ENCODE measurements at places on chromosomes 2 and 18.

DNA sequence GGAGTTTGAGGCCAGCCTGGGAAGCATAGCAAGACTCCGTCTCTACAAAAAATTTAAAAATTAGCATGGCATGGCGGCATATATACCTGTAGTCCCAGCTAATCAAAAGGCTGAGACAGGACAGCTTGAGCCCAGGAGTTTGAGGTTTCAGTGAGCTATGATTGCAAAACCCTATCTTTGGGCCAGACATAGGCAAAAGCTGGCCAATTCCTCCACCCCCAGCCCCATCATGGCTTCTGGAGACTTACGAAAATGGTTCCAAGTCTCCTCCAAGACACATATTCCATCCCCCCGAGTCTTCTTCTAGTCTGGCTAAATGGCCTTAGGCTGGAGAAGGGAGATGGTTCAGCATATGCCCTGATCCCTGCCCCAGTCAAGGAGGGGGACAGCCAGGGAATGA, 172.8 kb upstream of the HAAO start:
- DNase-seq, result no peak

- no peak for DNase-seq
Observed at GRCh38 chr2:233228376-233228775, 23.1 kb upstream of the ATG16L1 start.

- no peak for DNase-seq
Observed at GRCh38 chr2:203401-203800, 60.4 kb downstream of the SH3YL1 start.

DNA sequence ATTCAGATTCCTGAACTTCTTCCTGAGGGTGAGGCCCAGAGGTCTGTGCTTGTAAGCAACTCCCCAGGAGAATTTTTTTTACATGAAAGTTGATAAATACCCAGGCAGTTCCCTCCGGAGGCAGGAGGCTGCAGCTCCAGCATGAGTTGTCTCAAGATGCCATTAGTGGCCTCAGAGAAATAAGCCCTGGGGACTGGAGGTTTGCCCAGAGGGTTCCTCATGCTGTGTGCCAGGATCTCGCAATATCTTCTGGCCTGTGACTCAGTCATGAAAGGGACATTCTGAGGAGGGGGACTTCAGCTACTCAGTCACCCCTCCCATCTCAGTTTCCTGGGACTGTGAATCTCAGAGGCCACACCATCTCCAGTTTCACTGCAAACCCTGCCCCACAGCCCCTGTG, 49.9 kb downstream of the LYPD1 start:
- no peak for DNase-seq

DNA sequence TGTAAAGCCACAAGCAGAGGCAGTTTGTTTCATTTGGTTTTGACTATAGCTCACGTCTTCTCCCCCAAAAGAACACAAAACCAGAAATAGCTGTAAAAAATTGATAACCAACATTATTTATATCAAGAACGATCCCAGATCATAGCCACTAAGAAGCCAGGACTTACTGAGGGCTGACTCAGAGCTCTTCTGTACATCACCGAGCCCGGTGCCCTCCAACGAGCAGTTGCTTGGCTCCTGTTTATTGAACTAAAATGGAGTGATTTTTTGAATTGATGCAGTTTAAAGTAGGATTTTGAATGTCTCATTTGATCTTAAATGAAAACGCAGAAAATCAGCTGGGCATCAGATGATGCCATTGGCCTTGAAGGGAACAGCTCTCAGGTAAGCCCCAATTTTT, 343.3 kb downstream of the INSIG2 start:
- DNase-seq, result no peak

GRCh38 chr2:107218208-107218607, 332.2 kb upstream of the ST6GAL2 start:
- DNase-seq, result no peak

DNA sequence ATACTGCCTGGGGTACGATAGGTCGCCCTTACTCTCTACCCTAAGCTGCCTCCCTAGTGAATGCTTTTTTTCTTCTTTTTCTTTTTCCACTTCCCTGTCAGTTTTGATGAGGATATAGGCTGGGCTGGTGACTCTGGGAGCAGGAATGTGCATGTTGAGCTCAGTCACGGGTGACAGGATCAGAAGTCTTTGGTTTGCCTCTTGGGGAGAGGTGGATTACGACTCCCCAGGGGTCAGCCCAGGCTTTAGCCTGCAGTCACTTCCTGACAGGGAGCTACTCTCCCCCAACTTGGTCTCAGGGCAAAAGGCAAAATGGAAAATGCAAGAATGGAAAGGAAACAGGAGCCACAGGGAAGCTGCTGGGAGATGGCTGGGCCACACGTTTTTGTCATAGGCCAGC, 57.3 kb downstream of the THNSL2 start:
- no peak for DNase-seq

- DNase-seq, result no peak
Observed at GRCh38 chr2:145380436-145381017, 860.6 kb upstream of the ZEB2 start.

DNA sequence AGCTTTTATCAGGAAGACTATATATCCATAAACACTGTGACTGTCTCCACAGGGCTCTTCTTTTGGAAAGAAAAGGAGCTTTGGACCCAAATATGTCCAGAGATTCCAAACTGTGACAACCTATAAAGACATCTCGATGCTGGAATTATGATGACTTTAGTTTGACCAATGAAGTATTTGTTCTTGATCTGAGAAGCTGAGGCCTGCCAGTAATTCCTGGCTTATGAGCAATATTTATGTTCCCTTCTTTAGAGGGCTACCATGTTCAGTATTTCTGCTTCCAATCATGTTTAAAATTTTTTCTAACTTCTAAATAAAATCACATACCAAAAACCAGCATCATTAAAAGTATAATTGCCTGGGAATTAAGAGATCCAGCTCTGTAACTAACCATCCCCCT, 41.1 kb downstream of the FEZ2 start:
- no peak for DNase-seq

- no peak for DNase-seq
Observed at GRCh38 chr18:26504831-26505230, 43.5 kb downstream of the KCTD1 start.

GRCh38 chr2:114450639-114451038, 8.2 kb downstream of the DPP10 start:
- no peak for DNase-seq

DNA sequence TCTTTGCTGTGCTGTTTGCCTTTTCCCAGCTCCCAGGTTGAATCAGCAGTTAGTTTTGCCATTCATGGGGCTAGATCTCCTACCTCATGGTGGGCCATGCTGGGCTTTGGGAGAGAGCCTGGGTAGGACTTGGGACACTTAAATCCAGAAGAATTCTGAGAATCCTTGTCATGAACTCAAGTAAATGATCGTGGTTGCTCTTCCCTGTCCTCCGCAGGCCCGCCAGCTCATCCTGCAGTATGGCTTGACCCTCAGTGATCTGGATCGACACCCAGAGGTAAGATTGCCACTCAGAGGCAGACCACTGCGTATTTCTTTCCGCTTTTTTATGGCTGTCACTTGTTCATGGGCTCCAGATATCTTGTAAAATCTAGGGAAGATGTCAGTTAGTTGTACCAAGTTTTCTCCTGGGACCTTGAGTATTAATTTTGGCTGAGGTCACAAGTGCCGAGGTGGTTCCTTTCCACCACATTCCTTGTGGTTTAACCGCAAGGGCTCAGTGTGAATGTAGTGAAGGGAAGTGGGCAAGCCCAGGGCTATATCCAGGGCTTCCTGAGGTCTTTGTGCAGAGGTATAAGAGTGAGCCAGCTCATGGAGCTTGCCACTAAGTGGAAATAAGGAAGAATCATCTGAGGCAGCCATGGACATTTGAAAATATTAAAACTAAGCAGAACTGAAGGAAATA, 37.7 kb downstream of the RPIA start:
- no peak for DNase-seq

DNA sequence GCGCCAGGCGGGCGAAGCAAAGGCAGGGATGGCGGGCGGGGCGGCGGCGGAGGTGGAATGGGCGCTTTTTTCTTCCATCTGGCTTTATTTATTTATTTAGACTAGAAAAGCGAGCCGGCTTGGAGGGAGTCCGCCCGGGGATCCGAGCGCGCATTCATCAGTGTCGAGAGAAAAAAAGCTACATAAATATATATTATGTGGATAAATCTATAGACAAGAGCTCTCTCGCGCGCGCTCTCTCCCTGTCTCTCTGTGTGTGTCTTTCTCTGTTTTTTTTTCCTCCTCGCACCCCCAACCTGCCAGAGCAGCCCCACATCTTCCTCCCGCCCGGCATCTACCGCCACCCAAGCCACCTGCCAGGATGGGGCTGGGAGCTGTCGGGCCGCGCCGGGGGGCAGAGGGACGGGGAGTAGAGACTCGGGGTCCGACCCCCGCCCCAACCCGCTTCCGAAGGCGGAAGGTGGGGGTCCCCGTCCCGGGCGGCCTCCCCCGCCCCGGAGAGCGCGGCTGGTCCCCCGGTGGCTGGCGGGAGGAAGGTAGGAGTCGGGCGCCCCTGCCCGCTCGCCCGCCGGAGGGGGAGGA, 972 bp upstream of the CELF4 start:
- DNase-seq, result no peak

GRCh38 chr2:10253596-10254372, 48.9 kb upstream of the HPCAL1 start:
- no peak for DNase-seq

GRCh38 chr2:223943135-223943534, 2.0 kb downstream of the WDFY1 start:
- DNase-seq, result no peak

DNA sequence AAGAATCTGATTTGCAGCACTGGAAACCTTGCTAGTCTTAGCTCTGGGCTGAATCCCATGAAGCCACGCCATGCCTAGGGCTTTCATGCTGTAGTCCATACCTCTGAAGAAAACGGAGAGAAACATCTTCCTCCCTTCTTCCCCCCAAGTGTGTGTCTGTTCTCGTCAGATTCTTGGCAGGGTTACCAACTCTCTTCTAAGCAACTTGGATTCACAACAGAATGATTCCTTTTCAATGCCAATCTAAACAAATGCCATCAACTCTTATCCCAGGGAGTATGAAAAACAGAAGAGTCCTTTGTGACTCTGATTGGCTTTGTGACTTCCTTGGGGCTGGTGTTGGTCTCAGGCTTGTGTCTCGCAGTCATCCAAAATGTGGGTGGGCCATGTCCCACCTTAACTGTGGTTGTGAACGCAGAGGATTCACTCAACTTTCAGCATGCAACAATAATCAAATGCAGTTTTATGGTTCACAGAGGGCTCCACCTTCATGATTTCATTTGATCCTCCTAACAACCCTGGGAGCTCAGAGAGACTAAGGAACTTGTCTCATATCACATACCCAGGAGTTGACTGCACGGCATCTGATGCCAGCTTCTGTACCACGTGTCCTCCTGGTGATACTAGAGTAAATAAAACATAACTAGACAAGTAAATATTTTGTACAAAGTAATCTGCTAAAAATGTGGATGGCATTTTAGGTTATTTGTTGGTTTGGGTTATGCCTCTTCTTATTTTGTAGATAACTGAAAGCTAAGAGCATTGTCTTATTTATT, 186.0 kb upstream of the TNP1 start:
- no peak for DNase-seq

GRCh38 chr2:168178520-168179324, 68.7 kb downstream of the STK39 start:
- DNase-seq, result no peak

GRCh38 chr2:222992137-222992536, 59.9 kb upstream of the KCNE4 start:
- DNase-seq, result no peak

DNA sequence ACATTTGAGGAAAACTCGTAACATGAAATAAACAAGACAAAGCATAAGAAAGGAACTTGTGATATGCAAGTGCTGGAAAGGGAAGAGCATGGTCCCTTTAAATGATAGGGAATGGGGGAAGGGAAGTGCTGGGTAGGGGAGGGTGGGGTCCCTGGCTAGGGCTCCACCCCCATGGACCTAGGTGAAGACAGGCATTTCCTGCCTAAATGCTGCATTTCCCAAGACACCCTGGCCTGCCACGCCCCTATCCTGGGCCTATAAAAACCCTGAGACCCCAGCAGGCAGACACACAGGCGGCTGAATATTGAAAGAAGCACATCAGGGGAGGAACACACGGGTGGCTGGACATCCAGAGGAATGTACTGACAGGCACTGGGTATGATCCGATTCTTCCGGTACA, 499.9 kb downstream of the ZEB2 start:
- DNase-seq, result no peak

GRCh38 chr2:128269990-128270671, 48.5 kb downstream of the HS6ST1 start:
- no peak for DNase-seq

GRCh38 chr2:173658946-173659371, 304.3 kb downstream of the CDCA7 start:
- no peak for DNase-seq

GRCh38 chr2:7609974-7610373, 692.8 kb downstream of the RNF144A start:
- DNase-seq, result no peak

- DNase-seq, result no peak
Observed at GRCh38 chr18:58180738-58181353, 136.8 kb downstream of the NEDD4L start.

DNA sequence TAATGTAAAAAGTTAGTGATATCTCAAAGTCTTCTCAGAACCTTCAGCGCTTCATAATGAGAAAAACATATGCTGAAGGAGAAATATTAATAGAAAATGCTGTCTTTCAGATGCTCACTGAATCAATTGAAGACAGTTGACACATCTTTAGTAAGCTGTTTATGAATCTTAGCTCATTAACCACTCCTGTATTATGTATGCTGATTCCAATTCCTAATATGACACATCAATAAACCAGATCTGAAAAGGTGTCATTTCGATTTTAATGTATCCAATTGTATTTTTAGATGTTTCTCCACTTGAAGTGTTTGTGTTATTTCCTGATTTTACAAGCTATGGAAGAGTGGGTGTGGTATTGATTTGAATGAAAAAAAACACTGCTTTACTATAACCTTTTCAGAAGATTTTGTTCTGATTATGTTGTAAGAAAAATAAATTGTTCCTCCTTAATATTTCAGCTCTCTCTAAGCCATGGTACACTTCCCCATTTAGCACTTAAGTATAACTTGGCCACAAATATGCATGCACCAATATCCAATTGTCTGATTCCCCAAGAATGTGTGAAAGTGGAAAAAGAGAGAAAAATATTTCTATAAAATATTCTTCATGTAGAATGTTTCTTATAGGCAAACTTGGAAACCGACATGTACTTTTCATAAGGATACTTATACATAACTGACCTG, 569.8 kb downstream of the ARHGAP15 start:
- DNase-seq, result no peak

DNA sequence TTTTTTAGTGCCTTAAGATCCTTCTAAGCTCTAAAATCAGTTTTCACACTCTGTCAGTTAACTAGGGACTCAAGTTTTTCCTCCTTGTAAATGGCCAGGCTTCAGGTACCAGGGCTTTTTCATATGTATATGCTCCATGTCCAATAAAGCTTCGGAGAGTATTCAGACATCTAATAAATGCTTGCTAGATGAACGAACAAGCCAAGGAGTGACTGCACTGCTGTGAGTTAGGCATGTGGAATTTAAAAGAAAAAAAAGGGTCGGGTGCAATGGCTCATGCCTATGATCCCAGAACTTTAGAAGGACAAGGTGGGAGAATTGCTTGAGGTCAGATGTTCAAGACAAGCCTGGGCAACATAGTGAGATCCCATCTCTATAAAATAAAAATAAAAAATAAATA, 81.9 kb downstream of the CDH2 start:
- no peak for DNase-seq

GRCh38 chr2:241126201-241126611, 23.1 kb downstream of the PASK start:
- no peak for DNase-seq

All from Panc1 (cell line).